ENCODE measurements at places on chromosomes 5 and 9.
A peak's percentile ranks its signal among the peaks of the same experiment; 100 is the strongest.

DNA sequence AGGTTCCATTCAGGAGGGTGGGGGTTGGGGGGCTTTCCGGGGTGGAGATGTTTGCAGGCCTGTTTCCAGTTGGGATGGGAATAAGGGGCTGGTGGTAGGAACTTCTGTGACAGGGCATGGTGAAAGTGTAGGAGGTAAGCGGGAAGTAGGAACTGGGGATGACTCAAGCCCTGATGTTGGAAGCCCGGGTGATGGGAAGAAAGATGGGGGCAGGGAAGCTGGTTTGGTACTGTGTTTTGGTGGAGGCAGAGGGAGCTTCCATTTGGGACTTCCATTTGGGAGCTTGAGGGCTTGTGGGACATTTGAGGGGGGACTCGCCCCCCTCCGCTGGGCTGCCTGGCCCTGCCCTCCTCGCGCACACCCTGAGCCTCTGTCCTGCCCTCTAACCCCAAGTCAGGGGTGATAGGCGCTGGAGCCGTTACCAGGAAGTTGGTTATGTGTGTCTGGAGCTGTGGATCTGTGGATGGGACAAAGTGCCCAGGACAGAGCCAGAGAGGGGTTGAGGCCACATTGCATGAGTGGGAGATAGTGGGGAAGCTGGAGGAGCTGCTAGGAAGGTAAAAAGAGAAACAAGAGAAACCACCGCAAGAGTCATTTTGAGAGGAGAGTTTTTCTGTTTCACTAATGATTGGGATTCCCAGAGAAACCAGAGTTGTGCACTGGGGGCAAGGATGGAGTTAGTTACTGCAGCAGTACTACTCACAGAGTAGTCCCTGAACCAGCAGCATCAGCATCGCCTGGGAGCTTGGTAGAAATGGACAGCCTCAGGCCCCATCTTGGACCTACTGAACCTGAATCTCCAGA is 6.6 kb downstream of the RGS14 start:
- peak; percentile 6 for DNase-seq

DNA sequence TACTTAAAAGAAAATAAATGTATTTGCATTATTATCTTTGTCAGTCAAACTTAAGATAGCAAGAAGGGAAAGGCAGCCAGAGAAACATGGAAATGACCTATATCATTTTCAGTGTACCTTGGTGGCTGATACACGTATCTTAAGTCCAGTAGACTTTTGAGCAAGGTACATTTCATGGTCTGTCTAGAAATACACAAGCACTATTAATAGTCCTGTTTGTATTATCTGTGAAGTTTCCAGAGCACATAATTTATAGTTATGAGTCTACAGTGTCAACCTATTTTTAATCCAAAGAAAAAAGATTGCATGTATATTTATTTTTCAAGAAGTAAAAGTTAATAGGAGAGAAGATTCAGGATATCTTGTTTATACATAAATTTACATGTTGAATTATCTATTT is 95.7 kb downstream of the IZUMO3 start:
- DNase-seq = no peak

DNA sequence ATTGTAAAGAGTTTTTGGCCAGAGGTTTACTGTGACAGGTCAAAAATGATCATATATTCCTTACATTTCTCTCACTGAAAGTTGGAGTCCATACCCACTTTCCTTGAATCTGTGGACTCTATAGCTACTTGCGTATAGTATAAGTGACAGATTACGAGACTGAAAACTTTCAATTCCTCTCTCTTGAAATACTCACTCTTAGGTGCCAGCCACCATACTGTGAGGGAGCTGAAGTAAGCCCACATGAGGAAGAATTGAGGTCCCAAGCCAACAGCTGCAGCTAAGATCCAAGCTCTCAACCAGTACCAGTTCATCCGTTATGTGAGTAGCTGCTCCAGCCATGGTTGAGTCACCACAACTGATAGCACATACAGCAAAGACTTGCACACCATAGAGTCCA is 128.1 kb upstream of the FAM174A start:
- DNase-seq = no peak

GRCh38 chr5:67058998-67059743 is 137.4 kb downstream of the CD180 start:
- DNase-seq = no peak

GRCh38 chr5:79001471-79001870 is 16.4 kb upstream of the ARSB start:
- no peak for DNase-seq

DNA sequence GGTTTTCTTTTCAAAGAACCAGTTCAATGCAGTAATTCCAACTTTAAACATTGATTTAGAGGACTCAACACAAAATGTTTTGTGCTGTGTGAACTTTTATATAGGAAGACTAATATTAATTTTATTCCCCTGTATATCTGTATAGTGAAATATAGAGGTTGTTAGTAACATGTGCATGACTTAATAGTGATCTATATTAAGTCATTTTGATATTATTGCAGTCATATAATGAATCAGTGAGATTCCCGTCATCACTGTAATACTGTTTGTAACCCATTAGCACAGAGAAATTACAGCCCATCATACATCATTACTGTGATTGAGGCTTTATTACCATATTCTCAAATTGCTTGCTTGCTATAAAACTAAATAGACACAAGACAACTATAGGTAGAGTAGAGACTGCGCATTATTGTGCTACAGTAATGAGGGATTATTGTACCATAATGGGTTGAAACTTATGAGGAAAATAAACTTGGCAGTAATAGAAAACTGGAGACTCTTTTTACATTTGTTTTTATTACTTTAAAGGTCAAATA is 170.7 kb downstream of the RANBP17 start:
- DNase-seq = no peak

- DNase-seq = no peak
These were observed 52.7 kb downstream of the ABHD17B start for GRCh38 chr9:71858102-71858798.

- DNase-seq = no peak
These were observed 1.8 kb downstream of the TRIM32 start for GRCh38 chr9:116688806-116689485.

DNA sequence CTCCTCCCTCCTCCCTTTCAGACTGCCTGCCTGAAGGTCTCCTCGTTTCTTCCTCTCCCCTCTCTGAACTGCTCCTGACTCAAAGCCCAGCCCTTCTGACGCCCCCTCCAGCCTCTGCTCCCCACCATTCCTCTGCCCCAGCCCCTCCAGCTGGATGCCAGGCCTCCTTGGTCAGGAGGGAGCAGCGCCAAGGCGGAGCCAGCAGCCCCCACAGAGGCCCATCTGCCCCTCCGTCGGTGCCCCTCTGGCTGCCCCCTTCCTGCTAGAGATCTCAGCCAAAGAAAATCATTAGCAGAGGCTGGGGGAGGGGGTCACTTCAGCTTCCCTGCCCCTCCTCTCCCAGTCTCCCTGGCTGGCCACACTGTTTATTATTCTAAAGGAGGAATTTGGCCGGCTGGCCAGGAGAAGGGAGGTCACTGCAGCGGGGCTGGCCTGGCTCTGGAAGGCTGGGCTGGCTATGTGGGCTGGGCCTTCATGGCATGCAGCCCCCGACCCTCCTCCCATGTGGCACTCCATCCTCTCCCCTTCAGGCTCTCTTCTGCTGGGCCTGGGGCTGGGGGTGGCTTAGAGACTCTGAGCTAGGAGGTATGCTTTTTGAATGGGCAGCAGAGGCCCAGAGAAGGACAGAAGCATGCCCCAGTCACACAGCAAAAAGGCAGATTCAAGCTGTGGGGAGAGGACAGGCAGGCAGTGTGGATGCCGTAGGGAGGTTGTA is 16.9 kb downstream of the PDGFRB start:
- DNase-seq = no peak

- DNase-seq = no peak
These were observed 317.2 kb upstream of the GRAMD2B start for GRCh38 chr5:126106029-126106428.

DNA sequence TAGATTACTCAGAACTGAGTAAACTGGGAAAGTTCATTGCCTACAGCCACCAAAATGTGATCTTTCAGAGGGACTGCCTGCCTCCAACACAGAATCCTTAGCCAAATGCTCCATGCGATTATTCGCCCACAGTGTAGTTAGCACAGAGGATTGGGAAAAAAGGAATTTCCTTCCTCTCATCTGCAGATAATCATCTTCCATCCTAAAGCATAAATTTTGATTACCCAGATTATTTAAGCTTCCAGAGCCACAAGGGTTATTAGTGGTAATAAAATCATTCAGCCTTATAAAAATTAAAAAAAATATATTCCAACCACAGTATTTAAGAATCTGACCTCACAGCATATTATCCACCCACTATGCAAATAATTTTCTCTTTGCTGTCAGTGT is 285.3 kb upstream of the GRAMD2B start:
- DNase-seq = no peak

DNA sequence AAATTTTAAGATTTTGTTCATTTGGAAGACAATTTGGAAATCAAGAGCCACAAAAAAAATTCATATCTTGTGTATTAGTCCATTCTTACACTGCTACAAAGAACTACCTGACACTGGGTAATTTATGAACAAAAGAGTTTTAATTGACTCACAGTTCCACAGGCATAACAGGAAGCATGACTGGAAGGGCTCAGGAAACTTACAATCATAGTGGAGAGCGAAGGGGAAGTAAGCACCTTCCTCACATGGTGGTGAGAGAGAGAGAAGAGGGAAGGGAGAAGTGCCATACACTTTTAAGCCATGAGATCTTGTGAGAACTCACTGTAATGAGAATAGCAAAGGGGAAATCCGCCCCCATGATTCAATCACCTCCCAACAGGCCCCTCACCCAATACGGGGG is 274.4 kb downstream of the KCNN2 start:
- DNase-seq = no peak

DNA sequence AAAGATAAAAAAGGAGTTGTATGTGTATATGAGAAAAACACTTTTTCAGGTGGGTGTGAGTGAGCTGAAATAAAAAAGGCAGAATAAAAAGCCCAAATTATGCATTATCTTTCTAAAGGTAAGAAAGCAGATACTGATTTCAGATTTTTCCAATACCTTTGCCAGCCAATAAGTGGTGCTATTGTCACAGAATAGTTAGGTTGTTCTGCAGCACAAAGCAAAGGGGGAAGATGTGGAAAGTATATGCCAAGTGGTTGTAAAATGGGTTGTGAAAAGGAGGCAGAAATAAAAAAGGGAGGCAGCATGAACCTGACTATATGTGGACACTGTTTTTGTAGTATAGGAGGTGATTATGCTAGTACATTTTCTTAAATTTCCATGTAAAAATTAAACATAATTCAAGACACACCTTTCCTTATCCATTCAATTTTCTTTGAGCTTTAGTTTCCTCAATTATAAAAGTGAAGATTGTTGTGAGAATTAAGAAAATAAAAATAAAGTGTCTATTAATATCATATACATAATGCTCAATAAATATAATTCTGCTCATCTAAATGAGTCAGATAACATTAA is 106.7 kb downstream of the SMIM15 start:
- peak; percentile 54 for DNase-seq

- no peak for DNase-seq
These were observed 24.0 kb downstream of the NR6A1 start for GRCh38 chr9:124747065-124747464.

- DNase-seq = no peak
These were observed 93.3 kb upstream of the ZNF366 start for GRCh38 chr5:72600391-72600981.

- no peak for DNase-seq
These were observed 11.3 kb downstream of the CARD19 start for GRCh38 chr9:93107151-93107824.

- DNase-seq = no peak
These were observed 50.9 kb downstream of the SUSD1 start for GRCh38 chr9:112124156-112124555.
